A673 (cell line): ENCODE measurements at places on chromosomes 3 and 15.
A peak's percentile ranks its signal among the peaks of the same experiment; 100 is the strongest.

- no peak for DNase-seq
These were observed 58.0 kb downstream of the PLD1 start for GRCh38 chr3:171752329-171752728.

DNA sequence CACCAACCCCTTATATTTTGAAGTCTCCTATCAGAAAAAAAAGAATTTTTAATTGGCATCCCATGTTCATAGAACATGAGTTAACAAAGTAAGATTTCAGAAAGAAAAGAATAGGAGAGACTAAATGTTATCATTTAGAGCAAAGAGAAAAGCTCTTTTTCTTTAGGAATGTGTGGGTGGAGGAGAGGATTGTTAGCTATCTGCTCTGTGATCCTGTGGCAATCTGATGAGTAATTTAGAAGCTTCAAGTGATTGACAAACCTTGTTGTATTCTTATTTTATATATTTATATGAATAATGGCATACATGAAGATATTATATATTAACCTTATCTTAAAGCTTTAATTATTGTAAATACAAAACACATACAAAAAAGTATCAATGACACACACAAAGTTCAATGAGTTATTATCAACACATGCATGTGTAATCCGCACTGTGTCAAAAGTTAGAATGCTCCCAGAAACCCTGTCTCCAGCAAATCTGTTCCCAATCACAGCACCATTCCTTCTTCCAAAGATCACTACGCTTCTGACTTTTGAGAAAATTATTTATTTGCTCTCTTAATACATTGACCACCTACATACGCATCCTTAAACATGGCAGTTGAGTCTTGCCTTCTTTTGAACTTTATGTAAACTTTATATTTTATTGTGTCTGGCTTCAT lies 907.4 kb downstream of the MCTP2 start:
- no peak for DNase-seq

DNA sequence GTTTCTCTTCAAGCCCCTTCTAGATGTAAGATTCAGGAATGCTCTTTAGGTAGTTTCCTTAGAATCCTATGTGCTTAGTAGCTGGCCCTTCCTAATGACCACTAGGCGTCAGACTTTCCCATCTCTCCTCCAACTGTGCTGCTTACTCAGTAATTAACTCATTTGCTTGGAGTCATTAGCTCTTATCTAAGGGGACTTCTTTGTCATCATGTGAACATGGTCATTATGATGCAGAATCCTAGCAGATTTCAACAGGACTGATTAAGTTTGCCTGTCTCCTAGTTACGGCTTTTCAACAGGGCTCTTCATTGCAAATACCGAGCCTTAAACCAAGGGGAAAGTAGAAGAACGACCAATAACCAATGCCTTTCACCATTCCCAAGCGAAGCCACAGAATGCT lies 46.4 kb downstream of the GJD2 start:
- peak; percentile 52 for DNase-seq

- DNase-seq = peak; percentile 38
These were observed 116.1 kb downstream of the KLF13 start for GRCh38 chr15:31442699-31443111.

DNA sequence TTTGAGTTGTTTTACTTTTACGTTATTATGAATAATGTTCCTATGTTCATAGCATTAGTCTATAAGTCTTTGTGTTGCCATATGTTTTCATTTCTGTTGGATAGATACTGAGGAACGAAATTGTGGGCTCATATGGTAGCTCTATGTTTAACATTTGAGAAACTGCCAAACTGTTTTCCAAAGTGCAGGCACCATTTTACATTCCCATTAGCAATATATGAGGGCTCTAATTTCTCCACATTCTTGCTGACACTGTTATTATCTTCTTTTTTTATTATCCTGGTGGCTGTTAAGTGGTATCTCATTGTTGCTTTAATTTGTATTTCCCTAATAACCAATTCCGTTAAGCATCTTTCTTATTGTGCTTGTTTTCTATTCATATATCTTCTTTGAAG lies 1.8 kb upstream of the PIK3R4 start:
- DNase-seq = no peak

- DNase-seq = peak; percentile 88
These were observed 1.2 kb upstream of the TYRO3 start for GRCh38 chr15:41557673-41558399.

- no peak for DNase-seq
These were observed 32.3 kb upstream of the SEMA3F start for GRCh38 chr3:50122661-50123391.

GRCh38 chr15:101148166-101148880 lies 103.5 kb downstream of the CHSY1 start:
- no peak for DNase-seq
